ENCODE measurements at places on chromosomes 16 and 17.

GRCh38 chr17:81125573-81126081, 39.7 kb upstream of the PVALEF start:
- no peak for DNase-seq

GRCh38 chr17:19460700-19461099, 49.7 kb downstream of the RNF112 start:
- DNase-seq = no peak

- DNase-seq = no peak
Measured at GRCh38 chr17:73516431-73516830, 127.8 kb downstream of the SDK2 start.

- no peak for DNase-seq
Measured at GRCh38 chr17:7173687-7174602, 5.2 kb downstream of the ASGR1 start.
